ENCODE measurements at places on chromosomes 13 and 19.

- DNase-seq: no peak
These were observed 19.6 kb downstream of the FUZ start for GRCh38 chr19:49793561-49793840.

DNA sequence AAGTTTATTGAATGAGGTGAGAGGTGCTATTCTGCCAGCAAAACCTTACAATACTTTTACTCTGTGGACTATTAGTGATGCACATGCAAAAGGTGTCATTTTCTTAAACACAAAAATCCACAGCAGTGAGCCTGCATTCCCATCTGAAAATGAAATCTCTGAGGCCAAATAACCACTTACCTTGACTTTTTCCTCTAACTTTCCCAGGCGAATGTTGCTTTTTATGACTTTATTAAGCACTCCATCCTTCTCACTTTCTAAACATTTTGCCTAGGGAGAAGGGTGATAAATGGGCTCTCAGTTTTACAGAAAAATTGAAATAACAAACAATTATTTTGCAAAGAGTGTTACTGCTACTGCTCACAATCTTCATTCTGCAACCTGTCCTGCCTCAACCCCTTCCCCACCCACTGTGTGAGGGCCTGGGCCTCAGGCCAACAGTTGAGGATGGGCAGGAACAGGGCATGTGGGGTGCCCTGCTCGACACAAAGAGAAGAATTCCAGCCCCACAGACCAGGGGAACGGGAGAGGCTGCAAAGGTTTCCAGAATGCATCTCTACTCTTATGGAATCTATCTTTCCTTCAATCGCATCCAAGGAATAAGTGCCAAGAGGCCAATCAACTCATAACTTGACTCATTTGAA is 18.1 kb upstream of the SLC7A9 start:
- DNase-seq: no peak

- no peak for DNase-seq
These were observed 20.4 kb downstream of the LMO7 start for GRCh38 chr13:75656425-75656989.

- DNase-seq: no peak
These were observed 176.3 kb downstream of the GPC5 start for GRCh38 chr13:91574766-91575165.

DNA sequence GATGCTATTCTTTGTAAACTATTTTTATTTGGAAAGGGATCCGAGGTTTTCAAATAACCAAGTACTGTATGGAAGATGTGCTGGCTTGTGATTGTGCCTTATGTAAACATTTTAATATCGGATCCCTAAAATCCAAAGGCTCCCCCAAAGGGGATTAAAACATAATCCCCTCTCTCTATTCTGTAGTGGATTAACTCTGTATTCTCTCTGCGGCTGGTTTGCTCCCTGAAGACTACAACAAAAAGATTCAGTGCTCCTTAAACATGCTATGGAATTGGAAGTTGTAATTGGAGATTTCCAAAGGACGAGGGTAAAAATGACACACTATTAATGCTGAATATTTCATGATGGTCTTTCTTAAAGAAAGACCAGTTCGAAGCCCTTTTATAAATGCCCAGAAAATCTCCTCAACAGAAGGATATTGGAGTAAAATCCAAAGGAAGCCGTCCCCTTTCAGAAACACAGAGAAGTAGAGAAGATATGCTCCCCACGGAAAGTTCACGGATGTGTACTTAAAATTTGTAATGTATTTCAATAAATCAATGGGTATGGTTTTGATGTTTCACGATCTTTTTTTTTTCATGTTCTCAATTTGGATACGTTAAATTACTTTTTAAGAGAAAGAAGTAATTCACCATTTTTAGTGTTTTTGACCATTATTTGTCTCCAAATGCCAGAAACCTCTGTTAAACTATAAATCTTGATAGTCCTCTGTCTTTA is 6.5 kb downstream of the MAB21L1 start:
- DNase-seq: no peak

DNA sequence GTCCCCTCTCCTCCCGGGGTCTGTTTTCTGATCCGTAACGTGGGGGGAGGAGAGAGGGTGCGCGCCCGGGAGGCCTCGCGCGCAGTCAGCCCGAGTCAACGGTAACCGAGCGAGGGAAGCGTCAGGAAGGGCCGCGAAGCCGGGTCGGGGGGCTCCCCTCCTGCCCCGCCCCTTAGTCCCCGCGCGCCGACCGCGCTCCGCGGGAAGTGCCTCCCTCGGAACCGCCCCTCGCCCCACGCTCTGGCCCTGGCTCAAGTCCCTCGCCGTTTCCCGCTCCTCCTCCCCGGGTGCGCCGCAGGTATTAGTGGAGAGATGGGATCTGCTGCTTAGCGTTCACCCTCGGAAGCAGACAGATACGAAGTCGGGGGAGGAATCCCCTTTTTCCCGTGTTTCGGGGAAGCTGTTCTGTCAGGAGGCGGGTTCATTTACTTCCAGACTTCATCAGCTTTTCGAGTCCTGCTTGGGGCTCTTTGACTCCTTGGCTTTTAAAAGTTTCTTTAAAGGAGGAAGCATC is 770 bp downstream of the HNRNPM start:
- no peak for DNase-seq

All from kidney epithelial cell (primary cell).